Activated CD4-positive, alpha-beta T cell treated with anti-CD3 and anti-CD28 coated beads, Interleukin-2, Interleukin-6, amounts not matched to agents 100 ng/mL and 50 ng/mL, durations not matched to agents 16 hours and 8 hours (primary cell): ENCODE measurements at places on chromosomes 1 and 21.
A peak's percentile ranks its signal among the peaks of the same experiment; 100 is the strongest.

DNA sequence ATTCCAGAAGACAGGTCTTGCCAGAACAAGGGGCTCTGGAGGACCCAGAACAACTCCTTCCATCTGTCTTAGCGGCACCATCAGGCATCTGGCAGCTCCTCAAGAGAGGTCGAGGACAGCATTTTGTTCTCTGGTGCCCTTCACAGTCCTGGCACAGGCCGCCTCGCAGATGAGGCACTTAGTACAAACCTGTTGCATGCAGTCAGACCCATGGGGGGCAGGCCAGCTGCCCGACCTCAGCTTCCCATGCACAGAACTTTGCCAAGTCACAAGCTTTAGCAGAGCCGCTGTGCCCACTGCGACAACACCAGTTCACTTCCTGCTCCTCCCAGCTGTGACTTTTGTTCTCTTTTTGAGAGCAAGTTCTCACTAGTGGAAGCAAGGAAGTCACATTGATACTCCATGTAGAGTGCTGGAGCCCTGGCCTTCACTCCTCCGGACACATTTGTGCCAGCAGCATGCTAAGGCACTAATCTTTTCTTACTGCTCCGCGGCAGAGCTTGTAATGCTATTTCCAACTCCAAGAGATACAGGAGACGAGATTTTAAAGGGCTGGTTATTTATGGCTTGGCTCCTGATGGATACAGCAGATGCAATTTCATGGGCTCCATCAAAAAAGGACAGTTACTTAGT is 44.6 kb downstream of the HMGB4 start:
- no peak for DNase-seq

GRCh38 chr1:55957276-55957675 is 622.1 kb downstream of the PLPP3 start:
- DNase-seq = no peak

DNA sequence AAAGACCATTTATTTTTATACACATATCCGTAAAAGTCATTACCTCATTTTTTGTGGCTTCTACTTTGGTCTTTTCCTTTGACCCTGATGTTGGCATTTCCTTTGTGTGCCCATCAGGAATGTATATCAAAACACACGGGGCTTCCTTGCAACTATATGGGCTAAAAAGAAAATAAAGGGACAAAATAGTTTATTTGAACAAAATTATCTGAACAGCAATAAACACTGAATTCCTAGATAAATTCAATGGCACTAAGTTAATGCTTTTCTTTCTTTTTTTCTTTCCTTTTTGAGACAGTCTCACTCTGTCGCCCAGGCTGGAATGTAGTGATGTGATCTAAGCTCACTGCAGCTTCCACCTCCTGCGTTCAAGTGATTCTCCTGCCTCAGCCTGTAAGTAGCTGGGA is 45.2 kb downstream of the EPRS1 start:
- DNase-seq = no peak

- no peak for DNase-seq
Measured at GRCh38 chr1:36183309-36183856, 27.4 kb downstream of the MAP7D1 start.

DNA sequence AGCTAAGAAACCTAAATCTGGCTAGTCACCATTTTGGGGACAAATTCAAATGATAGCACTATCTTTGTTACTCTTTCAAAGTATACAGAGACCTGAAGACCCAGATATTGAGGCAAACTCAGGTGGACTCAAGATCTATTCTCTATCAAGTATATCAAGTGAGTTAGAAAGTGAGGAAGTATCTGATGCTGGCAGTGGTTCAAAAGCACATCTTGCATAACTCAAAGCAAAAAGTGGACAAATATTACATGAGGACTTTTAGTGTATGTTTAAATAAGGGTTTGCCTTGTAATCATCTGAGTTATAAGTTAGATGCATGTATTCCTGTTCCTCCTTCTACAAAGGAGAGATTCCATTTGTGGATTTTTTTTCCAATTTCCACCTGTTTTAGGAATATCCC is 338.4 kb downstream of the DISC1 start:
- no peak for DNase-seq

DNA sequence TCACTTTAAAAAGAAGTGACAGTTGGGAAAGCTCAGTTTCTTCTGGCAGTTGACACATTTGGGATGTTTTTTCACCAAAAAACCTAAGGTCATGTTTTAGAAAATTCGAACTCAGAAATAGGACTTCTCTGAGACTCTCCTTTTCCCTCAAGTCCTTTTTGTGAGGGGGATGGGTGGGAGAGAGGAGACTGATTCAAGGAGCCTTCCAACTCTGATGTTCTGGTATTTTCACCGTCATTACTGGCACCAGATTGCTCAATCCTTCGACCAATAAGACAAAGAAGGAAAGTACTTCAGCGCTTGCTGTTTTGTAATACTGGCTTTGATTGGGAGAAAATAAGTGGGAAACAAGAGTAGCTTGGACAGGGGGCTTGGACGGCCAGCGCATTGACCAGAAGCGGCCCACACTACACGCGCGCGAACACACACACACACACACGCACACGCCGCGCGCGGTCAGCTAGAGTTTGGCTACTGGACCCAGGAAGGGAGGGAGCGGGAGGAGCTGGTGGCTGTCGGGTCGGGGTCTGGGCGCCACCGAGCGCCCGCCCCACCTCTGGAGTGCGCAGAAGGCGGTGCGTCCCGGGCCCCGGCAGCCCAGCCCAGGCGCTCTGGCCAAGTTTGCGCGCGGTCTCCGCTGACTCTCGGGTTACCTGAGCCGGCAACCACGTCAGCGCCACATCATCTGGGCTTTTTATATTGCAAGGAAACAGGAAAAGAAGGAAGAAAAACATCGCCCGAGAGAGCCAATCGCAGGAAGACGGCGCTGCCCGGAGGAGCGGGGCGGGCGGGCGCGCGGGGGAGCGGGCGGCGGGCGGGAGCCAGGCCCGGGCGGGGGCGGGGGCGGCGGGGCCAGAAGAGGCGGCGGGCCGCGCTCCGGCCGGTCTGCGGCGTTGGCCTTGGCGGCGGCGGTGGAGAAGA is at the start of gene KCNK1:
KCNK1 (plus strand) TSS at position 855 of the 921 bp plus-strand sequence; CDS start at position 921, 66 bp downstream.
- peak; percentile 53 for DNase-seq

- no peak for DNase-seq
Measured at GRCh38 chr1:193763266-193763665, 576.9 kb upstream of the B3GALT2 start.

GRCh38 chr1:209705033-209705598 is 470 bp downstream of the HSD11B1 start:
- no peak for DNase-seq

DNA sequence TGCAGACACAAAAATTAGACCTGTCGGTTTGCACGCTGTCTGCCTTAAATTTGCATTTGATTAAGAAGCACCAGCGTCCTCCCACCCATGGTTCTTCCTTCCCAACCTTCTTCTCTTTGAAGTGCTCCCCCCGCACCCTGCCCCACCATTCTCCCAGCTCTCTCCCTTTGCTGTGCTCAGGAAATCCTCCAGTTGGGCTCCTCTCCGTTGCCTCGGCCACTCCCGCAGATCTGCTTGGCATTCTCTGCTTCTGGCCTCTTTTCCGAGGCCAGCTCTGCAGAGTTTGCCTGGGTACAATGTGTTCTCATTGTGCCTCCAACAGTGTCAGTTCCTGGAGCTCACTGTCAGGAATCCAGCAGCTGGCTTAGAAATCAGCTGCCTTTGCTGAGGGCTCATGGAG is 126.1 kb downstream of the NAV1 start:
- DNase-seq = no peak

- DNase-seq = no peak
Measured at GRCh38 chr1:219858980-219859379, 69.4 kb downstream of the SLC30A10 start.

DNA sequence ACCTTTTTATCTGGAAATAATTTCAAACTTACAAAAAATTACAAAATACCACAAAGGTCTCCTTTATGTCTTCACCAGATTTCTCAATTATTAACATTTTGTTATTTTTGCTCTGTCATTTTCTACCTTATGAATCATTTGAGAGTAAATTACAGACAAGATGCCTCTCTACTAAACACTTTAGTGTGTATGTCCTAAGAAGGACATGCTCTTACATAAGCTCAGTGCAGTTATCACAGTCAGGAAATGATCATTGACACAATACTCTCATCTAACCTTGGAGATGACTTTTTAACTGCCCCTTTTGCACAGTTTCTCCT is 378.9 kb upstream of the RUNX1 start:
- no peak for DNase-seq

DNA sequence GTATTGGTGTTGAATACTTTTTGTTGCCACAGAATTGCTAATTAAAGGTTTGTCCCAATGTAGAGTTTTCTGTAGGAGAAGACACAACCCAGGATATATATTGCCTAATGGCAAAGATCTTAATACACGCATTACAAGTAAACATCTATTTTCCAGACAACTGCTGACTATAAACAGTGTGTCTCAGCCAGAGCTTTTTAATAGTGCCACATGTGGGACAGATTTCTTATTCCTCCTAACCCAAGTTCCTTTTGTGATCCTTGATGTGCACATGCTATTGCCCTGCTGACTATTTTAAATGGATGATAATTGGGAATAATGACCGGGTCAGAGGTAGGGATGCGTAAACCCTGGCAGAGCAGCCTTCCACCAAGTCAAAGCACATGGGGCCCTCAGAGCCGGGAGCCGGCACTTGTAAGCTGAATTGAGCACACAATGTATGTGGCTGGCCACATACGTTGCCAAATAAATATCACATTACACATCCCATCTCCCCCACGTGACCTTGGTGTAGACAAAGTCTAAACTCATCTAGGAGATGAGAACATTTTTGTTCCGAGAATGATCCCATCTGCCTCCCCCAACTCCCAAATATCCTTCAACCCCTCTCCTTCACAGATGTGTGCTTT is 209.8 kb upstream of the NFIA start:
- DNase-seq = no peak

DNA sequence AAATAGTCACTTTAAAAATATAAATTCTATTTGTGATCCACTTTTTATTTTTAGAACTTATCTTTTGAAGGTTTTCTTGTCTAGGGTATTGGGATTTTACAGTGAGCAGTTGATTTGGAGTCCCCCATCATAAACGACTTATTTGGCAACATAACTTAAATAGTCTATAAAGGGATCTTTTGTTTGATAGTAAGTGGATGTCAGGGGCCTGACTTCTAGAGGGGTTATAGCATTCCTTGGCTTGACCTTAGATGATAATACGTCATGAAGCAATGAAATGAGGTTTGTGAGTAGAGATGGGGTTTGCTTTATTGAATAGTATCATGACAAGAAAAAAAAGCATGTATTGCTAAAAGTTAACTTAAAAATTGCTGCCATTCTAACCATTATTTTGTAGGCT is 17.8 kb downstream of the VPS45 start:
- no peak for DNase-seq

GRCh38 chr1:17594690-17595601 is 55.4 kb downstream of the ARHGEF10L start:
- no peak for DNase-seq

- DNase-seq = no peak
Measured at GRCh38 chr1:158638904-158639303, 33.8 kb downstream of the OR10Z1 start.

DNA sequence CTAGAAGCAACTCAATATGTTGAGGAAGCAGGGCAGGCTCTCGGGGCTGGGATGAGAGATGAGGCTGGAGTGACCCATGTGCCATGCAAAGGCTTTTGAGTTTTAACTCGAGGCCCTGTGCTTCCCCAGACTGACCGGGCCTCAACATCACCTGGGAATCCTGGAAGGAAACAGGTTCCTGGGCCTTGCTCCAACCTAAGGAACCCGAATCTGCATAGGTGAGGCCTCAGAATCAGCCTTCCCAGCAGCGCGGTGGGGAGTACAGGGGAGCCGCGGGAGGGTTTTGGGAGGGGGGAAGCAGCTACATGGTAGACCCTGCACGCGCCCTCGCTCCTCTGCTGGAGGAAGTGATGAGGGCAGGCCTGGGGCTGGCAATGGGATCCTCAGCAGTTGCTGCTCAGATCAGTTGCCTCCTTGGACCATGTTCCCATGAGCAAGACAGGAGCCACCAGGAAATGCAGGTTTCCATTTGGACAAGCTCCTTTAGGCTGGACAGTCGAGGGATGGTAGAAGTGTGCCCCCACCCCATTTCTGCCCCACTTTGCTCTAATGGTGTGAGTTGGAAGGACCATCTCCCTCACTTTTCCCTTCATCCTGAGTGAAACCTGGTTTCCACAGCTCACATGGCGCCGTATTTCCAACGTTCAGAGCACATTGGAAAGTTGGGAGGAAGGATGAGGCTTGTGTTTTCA is 4.5 kb upstream of the KIAA1614 start:
- DNase-seq = no peak

DNA sequence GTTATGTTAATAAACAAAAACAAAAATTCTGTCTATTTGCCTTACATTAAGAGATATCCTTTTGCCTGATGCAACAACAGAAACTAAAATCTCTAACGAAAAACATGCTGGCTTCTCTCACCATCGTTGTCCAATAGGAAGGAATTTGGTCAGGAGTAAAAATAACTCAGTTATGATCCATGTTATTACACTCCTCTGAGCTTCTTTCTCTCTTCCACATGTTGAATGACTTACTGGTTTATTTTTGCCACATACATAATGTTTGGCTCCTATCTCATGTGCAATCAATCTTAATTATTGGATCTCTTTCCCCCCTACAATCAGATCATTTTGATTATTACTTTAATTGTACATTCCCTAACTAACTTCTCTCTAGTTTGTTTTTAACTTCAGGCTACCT is 688.4 kb downstream of the USP25 start:
- no peak for DNase-seq

- no peak for DNase-seq
Measured at GRCh38 chr1:208837242-208837641, 593.1 kb upstream of the PLXNA2 start.

GRCh38 chr1:167208624-167208976 is 12.1 kb upstream of the POU2F1 start:
- no peak for DNase-seq

- DNase-seq = no peak
Measured at GRCh38 chr1:172467446-172467845, 23.6 kb upstream of the PIGC start.

- peak; percentile 79 for DNase-seq
Measured at GRCh38 chr1:145885738-145886287, at the start of gene ANKRD35. Gene ANKRD35, minus strand, starts transcription at chr1:145885866. Its CDS starts 108 bp downstream, at chr1:145885758.

DNA sequence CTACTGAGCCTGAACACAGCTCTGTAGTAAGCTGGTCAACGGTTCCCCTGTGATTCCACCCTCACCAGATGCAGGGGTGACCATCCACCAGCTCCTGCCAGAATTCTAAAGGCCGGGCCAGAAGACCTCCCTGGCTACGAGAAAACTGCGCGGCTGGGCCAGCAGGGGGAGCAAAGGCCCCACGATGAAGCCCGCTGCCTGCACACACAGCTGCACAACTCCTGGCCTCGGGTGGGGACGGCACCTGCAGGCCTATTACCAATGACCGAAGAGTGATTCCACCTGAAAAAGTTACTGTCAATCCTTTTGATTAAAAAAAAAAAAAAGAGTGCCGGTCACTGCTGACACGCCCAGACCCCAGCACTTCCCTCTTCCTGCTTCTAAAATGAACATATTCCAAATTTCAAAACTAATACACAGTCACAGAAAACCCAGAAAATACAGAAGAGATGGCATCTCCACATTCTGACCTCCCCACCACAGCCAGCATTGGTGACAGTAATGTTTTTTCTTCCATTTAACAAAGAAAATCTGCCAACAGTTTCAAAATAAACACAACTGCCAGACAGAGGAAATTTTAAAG is 49.8 kb upstream of the RIPK4 start:
- DNase-seq = peak; percentile 64

- DNase-seq = no peak
Measured at GRCh38 chr1:43671626-43672330, 21.8 kb downstream of the KDM4A start.

GRCh38 chr1:116133696-116134475 is 22.7 kb downstream of the MAB21L3 start:
- DNase-seq = peak; percentile 17
